ENCODE measurements at places on chromosomes 13 and 19.

DNA sequence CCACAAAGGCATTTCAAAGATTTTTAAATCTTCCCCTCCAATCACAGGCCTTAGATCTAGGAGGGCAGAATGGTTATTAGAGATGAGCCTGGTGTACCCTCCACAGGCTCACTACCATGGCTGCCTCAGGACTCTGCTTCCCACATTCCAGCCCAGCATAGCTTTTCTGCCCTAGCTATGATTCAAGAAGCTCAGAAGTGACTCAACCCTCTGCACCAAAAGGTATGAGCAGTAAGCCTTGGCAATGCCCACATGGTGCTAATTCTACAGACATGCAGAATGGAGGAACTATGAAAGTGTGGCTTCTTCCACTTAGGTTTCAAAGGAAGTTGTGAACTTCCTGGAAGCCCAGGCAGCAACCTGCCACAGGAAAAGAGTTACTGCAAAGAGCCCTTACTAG, 786.2 kb downstream of the SLITRK6 start:
- DNase-seq = no peak

- DNase-seq = no peak
Measured at GRCh38 chr13:64765636-64766035, 2464.5 kb downstream of the PCDH9 start.

DNA sequence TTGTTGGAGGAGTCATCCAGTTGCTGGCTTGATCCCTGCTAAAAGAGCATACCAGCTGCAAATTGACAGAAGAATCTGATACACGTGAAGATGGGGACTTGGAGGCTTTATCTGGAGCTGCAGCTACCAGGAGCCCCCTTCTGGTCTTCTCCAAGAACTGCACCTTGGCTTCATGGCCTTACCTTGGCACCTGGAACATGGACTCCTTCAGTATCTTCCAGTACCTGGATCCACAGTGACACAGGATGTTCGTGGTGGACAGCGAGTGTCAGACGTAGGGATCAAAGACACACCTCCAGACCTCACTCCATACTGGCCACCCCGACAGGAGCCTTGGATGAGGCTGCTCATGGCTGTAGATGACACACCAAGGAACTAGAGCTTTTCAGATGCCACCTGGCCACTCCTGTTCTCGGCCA, 9.9 kb upstream of the ACSBG2 start:
- peak; percentile 39 for DNase-seq

DNA sequence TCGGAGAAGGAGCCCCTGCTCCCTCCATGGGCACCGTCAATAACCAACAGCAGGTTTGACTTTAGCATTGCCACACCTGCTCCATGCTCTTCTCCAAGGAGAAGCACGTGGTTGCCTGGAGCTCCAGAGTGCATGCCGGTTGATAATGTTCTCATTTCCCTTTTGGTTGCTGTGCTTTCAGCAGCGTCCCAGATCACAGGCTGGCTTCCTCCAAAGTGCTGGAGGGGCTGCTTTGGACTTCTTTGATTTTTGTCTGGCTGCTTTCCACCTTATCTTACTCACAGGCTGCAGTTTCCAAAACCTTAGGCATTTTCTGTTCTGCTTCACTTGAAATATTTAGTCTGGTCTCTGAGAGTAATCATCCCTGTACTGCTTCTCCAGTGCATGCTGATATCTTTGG, 123.8 kb upstream of the IRS2 start:
- DNase-seq = no peak

DNA sequence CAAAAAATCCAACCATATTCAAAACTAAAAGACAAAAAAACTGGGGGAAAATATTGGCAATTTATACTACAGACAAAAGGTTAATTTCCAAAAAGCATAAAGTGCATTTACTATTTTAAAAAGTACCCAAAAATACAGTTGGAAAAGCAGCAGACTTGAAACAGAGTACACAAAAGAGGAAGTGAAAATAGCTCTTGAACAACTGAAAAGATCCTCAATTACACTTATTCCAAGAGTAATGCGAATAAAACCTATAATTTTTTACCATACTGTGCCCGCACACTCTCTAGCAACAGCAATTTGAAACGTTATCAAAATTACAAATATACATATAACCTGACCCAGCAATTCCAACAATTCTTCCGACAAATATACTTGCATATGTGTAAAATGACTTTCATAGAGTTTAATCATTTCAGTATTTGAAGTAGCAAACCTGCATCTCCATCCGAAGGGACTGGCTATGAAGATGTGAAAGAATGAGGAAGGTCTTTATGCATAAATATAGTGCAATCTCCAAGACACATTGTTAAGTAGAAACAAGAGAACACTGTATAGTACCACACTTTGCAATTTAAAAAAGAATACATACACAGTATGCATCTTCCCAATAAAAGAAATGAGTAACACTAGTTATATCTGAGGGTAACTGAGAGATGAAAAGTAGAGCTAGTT, 25.4 kb downstream of the ALG5 start:
- DNase-seq = no peak

- no peak for DNase-seq
Measured at GRCh38 chr19:906480-906879, 6.5 kb downstream of the R3HDM4 start.

DNA sequence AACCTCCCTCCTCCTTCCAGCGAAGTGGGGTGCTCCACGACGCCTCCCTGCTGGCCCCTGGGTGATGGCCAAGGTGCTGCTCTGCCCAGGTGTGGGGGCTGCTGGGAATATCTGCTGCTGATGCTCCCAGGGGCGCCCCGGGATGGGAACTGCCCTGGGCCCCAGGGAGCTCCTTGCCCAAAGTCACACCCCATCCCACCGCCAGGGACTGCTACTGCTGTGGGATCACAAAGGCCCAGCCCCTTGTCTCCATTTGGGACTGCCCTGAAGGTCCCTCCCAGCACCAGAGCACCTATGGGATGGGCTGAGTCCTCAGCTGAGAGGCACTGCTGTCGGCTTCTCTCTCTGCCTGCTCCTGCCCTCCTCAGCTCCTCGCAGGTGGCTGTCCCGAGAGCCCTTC, 19.0 kb downstream of the CHST8 start:
- DNase-seq = no peak

DNA sequence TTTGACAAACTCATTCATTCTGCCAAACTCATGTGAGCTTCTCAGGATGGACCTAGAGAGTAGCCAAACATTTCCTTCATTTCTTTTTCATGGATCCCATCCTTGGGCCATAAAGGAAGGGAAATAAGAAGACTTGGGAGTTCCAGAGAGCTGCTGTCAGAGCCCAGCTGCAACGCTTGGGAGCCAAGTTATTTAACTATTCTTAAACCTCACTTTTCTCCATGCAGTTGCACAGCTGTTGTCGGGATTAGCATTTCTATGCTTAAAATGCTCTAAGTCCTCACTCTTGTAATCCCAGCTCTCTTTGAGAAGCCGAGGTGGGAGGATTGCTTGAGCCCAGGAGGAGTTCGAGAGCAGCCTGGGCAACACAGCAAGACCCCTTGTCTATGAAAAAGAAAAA, 11.7 kb upstream of the CASP14 start:
- no peak for DNase-seq

DNA sequence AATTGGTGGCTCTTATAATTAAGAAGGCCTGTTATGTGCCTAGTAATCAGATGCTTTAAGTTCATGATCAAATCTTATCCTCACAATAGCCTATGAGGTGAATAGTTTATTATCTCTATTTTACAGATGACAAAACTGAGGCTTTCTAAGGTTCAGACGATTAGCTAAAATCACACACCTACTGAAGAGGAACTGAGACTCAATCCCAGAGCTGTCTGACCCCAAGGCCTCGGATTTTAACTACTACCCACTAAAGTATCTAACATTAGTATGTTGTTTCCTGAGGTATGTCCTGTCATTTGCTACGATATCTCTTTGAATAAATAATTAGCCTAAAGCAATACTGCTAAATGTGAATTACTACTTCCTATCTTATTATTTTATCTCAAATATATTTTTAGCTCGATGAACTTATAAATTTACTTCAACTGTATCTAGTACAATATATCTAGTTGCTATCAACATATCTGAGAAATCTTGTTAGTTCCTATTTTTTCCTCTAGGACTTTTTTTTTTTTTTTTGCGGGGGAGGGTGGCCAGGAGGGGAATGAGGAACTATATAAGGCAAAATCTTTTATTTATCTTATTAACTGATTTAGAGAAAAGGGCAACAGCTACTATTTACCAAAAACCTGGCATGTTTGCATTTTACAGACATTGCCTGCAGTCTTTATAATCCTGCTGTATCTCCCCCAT, 118.5 kb downstream of the ABCC4 start:
- no peak for DNase-seq

DNA sequence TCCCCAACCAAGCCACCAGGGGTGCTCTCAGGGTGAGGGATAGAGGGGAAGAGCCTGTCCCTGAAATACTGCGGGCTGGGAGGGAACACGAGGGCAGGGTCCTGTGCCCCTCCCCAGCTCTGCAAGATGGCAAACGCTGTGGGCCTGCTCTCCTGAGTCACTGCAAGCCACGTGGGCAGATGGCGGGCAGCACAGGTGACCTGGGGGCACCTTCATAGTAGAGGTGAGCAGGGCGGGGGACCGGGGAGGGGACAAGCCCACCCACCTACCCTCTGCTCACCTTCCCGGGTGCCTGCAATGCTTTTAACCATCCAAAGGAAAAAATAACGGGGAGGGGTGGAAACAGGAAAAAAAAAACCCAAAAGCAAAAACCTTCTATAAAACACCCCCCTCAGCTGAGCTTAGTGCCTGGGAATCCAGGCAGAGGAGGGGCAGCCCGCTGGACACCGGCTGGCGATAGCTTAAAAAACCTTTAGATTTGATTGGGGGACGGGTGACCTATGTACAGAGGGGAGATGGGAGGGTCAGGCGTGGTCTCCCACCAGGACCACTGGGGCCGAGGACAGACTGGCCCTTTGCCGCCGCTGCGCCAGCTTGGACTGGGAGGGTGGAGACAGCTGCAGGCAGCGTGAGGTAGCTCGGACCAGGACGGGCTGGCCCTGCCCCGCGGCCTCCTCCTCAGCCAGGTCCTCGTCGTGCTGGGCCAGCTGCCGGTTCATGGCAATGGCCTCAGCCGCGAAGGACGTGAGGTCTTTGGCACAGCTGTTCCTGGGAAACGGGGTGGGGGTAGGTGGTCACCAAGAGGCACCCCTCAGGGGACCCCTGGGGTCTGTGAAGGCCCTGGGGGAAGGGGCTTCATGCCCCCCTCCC, 11.7 kb downstream of the MKNK2 start:
- peak; percentile 18 for DNase-seq

- DNase-seq = no peak
Measured at GRCh38 chr19:52200044-52200443, 10.2 kb downstream of the PPP2R1A start.

GRCh38 chr13:42041684-42042035, 6.8 kb upstream of the DGKH start:
- no peak for DNase-seq

DNA sequence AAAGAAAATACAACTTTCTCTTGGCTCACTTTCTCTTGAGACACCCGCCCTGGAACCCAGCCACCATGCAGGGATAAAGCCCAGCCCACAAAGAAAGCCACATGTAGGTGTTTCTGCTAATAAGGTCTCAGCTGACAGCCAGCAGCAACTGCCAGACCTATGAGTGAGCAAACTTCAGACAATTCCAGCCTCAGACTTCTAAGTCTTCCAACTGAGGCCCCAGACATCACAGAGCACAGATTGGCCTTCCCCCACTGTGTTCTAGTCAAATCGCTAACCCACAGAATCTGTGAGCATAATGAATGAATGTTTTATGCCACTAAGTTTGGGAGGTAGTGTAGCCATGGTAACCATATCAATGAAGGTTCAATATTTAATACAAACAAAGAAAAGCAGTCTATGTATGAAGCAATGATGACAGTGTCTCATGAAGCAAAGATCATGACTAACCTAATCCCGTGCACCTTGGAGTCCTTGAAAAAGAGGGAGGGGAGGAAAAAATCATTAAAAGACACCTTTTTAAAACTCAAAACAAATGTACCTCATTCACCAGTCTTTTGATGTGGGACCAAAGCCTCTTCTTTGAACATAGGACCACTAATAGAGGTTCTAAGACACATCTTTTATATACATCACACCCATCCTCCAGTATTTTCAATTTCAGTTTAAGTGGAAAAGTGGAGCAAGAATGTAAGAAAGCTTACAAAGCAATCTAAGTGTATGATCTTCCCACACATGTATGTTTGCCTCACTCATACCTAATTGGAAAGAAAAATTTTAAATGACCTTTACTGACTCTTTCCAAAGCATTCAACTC, 6.2 kb downstream of the MRPS31 start:
- peak; percentile 48 for DNase-seq

Data from natural killer cell (primary cell).